ENCODE measurements at places on chromosomes 5 and 9. TPM values are rescaled to one million over a fixed set of nuclear protein-coding genes. Genes with fewer than 3 reads are reported as not detected.
A peak's percentile ranks its signal among the peaks of the same experiment; 100 is the strongest.

Gene KLHL3
- total RNA-seq = 38.2 TPM

Gene SPINK4
- total RNA-seq = not detected

GRCh38 chr9:138096519-138096845 lies 218.9 kb downstream of the CACNA1B start:
- no peak for DNase-seq

DNA sequence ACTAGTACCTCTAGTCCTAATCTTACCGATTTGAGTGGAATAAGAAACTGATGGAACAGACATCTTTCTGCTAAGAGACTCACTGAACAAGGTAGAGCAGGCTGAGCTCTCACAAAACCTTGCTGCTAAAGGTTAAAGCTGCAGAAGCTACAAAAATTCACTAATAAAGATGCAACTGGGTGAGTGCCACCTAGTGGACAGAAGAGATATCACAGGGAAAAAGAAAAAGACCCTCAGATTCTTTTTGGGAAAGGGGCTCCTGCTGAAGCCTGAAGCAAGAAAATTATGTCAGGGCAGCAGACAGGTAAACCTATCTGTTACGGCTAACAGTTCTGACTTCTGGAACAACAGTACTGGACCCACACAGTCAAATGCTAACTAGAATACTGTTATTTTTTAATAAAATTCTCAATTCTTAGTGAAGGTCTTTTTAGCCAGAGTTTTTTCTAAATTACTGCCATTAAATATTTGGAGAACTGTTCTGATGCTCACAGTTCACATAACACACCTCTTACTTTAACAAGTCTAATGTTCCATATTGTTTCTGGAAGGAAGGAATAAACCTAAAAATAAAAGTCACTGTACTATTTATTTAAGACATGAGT lies 51.2 kb downstream of the DIAPH1 start:
- no peak for DNase-seq

GRCh38 chr9:116355153-116355921 lies 201.7 kb downstream of the PAPPA start:
- DNase-seq = peak; percentile 60

GRCh38 chr5:149893403-149893931 lies 51.1 kb downstream of the PDE6A start:
- DNase-seq = no peak

Gene ELAVL2
- total RNA-seq = not detected

GRCh38 chr5:124444147-124444775 lies 302.2 kb downstream of the ZNF608 start:
- no peak for DNase-seq

GRCh38 chr5:163941079-163941478 lies 435.7 kb downstream of the MAT2B start:
- no peak for DNase-seq

DNA sequence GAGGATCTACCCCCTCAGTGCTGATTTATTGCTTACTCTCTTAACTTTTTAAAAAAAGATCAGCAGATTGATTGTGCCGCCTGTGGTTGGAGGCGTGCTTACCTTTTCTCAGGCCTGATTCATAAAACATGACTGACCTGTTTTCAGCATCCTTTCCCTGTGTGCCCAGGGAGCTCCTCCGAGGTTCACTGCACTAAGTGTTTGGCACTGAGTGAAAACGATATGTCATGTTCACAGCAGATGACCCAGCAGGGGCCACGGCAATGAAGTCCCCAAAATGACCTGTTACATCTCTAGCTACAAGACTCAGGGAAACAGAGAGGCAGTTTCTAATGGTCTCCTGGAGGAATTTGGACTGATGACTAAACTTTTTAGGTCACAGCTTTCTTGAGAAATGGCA lies 69.9 kb downstream of the INSYN2B start:
- DNase-seq = no peak

Gene IPO11
- 24.6 TPM for total RNA-seq

DNA sequence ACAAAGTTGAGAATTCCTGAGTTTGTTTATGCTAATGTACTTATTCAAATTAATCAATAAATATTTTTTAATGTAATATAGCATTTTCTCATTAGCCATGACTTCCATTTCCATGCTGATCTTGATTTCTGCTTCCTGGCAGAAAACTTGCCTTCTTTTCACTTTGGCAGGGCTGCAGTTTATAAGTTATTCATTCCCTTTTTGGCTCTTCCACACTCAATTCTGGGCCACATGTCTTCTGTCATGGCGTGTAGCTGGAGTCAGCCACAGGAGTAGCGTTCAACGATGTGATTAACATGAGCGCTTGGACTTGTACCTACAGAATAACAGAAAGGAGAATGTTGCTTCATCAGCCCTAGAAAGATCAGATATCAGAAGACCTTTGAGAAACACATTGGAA lies 172.9 kb downstream of the CFAP90 start:
- no peak for DNase-seq

GRCh38 chr5:150514708-150515211 lies 6.8 kb downstream of the NDST1 start:
- no peak for DNase-seq

Gene NR4A3
- total RNA-seq = 15.8 TPM

- no peak for DNase-seq
Observed at GRCh38 chr9:78239506-78239905, 3.6 kb downstream of the CEP78 start.

DNA sequence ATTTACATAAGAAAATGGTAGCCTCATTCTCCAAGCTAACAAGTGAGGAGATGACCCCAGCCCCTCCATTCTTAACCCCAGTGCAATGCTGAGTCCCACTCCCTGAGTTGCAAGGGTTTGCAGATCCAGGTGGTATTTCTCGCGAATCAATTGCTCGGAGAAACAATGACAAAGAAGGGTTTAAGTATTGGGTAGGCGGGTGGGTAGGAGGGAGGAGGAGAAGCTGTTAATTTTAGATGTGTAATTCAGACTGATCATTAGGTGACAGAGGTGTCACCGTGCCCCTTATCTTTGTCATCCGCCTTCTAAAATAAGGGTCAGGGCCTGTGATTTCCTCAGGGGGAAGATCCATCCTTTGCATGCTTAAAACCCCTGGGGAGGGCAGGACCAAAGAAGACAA lies 17.0 kb upstream of the SH3RF2 start:
- DNase-seq = no peak

Gene SLC24A2
- total RNA-seq = not detected

- DNase-seq = no peak
Observed at GRCh38 chr9:72818385-72818784, 134.5 kb downstream of the ALDH1A1 start.

DNA sequence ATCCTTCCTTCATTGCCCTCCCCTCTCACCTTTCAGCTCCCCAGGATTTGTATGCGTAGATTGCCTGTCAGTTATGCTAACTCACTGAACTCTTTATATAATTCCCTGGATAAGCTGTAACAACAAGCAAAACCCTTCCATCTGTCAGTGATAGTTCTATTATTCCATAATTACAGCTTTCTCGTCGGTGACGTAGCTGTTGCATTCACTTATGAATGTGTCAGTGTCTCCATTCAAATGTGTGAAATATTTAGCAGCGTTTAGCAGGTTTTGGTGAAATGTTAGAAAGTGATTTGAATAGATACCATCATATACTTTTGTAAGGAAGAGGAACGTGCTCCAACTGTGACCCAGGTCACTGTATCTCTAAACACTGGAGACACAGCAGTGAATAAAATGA lies 45.2 kb downstream of the PIP5K1B start:
- DNase-seq = no peak

Gene DBH
- not detected for total RNA-seq
